ENCODE measurements at places on chromosomes 1 and 21. TPM values are rescaled to one million over a fixed set of nuclear protein-coding genes. Genes with fewer than 3 reads are reported as not detected.
A peak's percentile ranks its signal among the peaks of the same experiment; 100 is the strongest.

GRCh38 chr1:86788300-86789206 lies 84.2 kb downstream of the SH3GLB1 start:
- no peak for DNase-seq

DNA sequence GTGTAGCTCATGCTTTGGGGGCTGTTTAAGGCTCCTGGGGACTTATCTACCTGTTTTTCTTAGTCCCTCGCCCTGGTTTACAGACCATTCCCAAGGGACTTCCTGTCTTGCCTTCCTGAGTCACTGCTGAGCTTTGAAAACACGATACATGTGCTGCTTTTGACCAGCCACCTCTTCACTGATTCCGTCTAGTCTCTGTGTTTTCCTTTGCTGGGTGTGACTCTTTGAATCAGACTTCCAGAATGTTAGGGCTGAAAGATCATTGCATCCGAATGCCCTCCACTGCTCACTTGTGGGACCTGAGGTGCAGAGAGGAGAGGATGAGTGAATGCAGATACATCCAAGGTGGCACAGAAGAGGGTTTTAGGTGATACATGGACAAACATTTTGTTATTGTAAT lies 35.4 kb upstream of the CITED4 start:
- no peak for DNase-seq

GRCh38 chr1:36440044-36440443 lies 10.2 kb downstream of the OSCP1 start:
- DNase-seq: no peak

DNA sequence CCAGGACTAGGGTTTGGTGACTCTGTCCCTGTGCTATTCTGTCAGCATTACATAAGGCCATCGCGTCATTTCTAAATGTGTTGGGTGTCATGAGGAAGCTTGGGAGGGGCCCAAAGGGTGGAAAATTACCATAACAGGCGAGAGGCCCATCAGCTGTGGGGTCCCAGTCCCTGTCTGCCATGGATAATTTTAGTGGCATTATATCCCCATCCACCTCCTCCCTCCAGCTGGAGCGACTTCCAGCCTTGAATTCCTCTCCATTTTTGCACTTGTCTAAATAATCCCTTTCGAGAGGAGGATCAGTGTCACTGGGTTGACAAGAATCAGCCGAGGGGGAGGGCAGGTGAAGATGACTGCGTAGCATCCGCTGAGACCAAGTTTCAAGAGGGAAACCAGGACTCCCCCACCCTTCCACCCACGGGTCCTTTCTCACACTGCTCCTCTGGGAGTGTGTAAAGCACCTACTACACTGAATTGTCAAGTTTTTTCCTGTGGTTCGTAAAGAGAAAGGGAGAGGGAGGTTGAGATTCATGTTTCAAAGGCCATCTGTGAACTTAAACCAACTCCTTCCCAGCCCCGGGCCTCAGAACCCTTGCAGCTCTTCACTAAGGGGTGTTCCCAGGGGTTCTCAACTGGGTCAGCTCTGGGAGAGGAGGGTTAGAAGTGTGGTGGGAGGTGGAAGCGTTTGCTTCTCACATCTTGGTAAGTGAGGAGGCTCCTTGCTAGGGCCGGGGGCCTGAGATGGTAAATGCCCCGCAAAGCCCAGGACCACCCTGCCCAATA lies 29.2 kb downstream of the VASH2 start:
- no peak for DNase-seq

GRCh38 chr1:222641269-222641948 lies 23.5 kb downstream of the MIA3 start:
- no peak for DNase-seq

GRCh38 chr1:17259233-17259873 lies 10.5 kb downstream of the PADI3 start:
- DNase-seq: no peak

GRCh38 chr1:15146971-15147376 lies 6.6 kb upstream of the TMEM51 start:
- DNase-seq: no peak

DNA sequence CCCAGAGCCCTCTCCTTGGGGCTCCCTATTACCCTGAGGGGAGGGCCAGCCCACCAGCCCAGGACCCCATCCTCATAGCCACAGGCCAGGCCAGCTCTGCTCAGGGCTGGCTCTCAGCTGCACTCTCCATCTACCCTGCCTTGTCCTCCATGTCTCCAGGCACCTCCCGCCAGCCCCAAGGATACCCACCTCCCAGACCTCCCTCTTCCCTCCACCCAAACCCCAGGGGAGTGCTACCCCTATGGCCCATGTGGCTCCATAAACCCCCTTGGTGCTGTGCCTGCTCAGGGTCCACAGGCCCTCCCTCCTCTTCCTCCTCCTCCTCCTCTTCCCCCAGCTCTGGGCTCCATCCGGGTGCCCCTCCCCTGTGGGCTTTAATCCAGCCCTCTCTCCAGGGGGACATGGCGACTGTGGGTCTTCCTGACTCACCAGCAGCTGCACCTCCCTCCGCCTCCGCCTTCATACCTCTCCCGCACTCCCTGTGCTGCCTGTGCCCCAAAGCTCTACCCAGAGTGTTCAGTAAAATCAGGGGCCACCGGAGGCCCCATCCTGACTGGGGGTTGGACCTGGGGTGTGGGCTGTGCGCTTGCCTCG lies 9.1 kb downstream of the YBEY start:
- DNase-seq: no peak

GRCh38 chr1:210920258-210920657 lies 213.7 kb downstream of the KCNH1 start:
- DNase-seq: no peak

DNA sequence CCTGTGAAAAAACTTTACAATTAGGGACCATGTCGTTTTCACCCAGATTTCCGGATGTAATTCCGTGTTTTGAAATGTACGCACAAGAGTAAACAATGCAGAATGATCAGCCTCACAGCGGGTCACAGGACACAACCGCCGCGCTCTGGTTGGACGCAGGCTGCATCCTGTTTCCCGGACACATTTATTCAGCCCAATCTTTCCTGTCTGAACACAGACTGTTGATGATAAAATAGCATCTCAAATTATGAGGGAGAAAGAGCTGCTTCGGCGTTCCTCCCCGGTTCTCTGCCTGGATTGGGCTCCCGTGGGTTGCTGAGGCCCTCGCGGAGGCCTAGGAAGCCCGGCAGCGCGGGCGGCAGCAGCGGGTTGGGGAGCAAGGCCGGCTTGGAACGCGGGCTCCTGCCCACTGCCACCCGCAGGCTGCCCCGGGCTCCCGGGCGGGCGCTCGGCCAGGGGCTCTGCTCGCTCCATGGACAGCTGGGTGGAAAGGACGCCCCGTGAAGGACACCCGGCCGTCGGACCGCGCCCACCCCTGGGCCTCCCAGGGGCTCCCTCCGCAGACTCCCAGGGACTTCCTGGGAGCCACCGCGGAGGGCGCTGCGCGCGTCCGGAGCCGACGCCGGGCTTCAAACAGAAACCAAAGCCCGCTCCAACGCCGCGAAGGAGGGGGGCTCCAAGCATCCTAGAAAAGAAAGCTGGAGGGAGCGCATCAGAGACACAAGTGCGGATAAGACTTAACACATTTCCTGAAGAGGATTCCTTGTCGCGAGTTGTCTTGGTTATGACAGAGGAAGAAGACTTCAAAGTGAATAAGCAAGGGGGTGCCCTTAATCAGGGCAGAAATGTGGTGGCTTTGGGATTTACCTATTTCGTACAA lies 122.3 kb downstream of the ESRRG start:
- DNase-seq: peak; percentile 87

Gene MRAP
- not detected for total RNA-seq

- DNase-seq: no peak
These were observed 54.6 kb upstream of the DEPDC1 start for GRCh38 chr1:68551459-68551858.

DNA sequence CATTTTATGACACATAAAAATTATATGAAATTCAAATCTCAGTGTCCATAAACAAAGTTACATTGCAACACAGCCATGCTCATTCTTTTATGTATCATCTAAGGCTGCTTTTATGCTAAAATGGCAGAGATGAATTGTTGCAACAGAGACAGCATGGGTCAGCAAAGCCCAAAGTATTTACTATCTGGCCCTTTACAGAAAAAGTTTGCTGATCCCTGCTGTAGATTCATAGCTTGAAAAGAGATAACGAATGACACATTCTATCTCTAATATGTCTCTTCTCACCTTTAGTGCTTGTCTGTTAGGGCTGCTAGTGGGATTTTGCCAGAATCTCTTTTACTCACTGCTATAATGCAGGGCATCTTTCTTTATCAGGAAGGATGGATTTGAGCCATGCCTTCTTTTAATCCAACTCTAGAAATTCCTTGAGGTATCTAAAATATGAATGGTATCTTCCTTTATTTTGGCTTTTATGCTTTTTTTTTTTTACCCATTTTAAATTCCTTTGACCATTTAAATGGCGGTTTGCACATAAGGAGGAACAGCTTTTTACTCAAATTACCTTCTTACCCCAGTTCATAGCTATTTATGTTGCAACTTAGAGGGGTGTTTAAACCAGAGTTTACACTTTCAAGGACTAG lies 598.2 kb downstream of the PLPP3 start:
- no peak for DNase-seq

Gene CR2
- not detected for total RNA-seq

Gene DHDDS
- total RNA-seq: 34.9 TPM

DNA sequence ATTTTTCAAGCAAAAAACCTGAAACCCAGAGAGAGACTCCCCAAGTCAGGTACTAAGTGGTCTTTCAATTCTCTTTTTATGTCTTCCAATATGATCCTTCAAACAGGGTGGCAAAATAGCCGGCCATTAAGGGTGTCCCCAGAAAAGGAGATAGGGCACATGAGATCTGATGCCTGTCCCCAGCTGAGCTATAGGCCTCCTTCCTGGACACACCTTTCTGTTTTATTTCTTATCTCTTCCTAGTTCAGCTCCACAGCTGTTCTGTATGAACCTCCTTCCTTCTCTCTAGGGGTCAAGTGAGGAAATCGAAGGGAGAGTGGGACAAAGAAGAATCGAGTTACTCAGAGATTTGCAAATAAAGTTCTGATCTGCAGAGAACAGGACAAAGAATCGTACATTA lies 112.4 kb upstream of the ATP1A1 start:
- no peak for DNase-seq

GRCh38 chr1:230084408-230085177 lies 17.6 kb downstream of the GALNT2 start:
- no peak for DNase-seq

DNA sequence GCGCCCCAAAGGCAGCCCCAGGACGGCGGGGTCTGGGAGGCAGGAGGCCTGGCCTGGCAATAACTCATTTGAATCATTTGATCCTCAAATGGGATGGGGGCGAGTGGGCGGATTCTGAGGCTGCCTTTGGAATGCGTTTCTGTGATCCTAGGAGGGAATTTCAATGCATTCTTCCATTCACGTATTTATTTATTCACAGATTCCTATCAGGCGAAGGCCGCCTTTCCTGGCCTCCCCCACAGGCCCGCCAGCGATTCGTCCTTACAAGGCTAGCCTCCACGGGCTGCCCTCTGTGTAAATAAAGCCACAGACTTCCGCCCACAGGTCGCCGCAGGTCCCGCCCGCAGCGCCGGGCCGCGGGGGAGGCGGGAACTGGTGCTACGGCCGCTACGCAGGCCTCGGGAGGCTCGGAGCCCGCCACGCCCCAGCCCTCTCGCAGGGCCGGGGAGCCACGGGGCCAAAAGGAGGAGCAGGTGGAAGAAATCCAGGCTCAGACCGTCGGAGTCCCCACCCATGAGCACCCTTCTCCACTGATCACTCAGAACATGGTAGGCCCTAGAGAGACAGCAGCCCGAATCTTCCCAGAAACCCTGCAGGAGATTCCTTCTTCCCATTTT lies 31.3 kb upstream of the JUN start:
- peak; percentile 94 for DNase-seq

DNA sequence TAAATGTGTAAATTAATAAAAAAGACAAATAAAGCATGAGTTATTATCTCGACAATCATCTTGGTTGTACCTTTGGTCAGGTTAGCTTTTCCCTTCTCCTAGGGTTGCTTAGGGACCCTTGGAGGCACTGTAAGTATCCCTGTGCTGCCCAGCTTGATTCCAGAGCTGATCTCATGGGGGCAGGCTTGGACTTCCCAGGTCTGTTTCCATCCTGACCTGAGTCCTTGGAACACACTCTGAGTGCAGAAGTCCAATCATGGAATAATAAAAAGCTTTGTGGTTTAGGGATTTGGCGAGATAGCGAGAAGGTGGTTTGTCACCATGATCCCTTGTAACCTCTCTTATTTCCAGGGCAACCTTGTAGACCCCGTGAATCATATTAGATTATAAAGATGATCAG lies 18.7 kb upstream of the PAPPA2 start:
- no peak for DNase-seq

- no peak for DNase-seq
These were observed 572 bp downstream of the CYB5RL start for GRCh38 chr1:54199151-54199764.

Gene AMY1B
- not detected for total RNA-seq

Gene SEC16B
- total RNA-seq: 1.3 TPM

Gene ACP6
- total RNA-seq: 10.9 TPM

DNA sequence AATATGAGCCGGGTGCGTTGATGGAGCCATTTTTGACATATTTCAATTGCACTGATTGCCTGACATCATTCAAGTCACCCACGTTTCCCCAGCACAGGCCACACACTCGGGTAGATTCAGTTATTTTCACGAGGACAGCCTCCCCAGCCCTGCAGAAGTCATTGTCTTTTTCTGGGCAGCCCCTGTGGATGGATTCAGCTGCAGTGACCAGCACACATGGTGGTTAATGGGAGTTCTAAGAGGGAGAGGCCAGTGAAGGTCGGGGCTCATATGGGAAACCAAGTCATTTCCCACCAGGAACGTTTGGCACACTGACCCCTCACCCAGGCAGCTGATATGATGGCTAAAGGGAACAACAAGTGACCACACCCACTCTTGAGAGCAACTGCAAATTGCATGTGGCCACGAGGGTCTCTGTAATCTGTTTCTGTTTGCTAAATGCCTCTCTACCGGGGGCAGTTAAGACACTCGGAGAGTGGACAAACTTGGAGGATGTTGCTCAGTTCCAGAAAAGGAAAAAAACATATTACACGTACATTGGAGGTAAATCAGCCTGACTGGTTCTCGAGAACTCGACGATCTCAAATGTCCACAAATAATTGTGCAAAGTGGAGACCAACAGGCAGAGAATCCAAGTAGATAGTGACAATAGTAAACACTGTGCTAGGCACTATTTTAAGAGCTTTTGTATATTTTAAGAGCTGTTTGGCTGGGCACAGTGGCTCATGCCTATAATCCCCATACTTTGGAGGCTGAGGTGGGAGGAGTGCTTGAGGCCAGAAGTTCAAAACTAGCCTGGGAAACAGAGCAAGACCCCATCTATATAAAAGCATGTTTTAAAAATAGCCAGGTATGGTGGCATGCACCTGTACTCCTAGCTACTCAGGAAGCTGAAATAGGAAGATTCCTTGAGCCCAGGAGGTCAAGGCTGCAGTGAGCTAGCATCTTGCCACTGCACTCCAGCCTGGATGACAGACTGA lies 167.2 kb upstream of the IRF2BP2 start:
- DNase-seq: peak; percentile 83

- no peak for DNase-seq
These were observed 112.1 kb downstream of the RUNX1 start for GRCh38 chr21:34936883-34937563.

GRCh38 chr1:10353693-10354092 lies 45.2 kb upstream of the PGD start:
- no peak for DNase-seq

Data from cardiac septum (tissue), 1 donor.